Femur (tissue), 1 donor: ENCODE measurements at places on chromosomes 1 and 21.

GRCh38 chr1:155044812-155045657 lies 6.1 kb upstream of the ADAM15 start:
- peak; percentile 82 for DNase-seq

- no peak for DNase-seq
These were observed 504.4 kb upstream of the PLXNA2 start for GRCh38 chr1:208748387-208749165.

DNA sequence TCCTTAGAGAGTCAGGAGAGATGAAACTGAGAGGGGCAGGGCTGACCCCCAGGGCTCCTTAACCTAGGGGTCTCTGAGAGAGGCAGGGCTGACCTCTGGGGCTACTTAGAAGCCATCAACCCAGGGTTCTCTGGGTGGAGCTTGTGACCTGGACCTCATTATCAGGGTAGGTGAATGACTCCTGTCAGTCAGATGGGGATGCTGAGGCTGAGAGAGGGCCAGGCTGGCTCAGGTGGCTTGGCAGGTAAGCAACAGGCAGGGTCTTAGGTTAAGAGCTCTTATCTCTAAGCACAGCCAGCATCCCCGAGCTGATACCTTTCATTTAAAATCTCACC lies 160.9 kb downstream of the PTPRU start:
- no peak for DNase-seq

DNA sequence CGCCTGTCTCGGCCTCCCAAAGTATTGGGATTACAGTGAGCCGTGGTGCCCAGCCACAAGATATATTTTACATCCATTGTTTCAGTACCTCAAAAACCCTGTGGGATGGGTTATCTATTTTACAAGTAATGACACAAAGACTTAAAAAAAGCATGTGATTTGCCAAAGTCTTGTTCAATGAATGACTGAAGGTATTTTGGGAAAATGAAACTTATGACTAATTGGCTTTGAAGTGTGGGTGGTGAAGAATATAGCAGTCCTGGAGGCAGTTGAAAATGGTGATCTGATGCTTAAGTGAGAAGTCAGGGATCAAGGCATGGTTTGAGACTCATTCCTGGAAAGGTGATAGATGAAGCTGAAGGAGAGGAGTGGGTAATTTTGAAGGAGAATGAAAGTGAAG lies 3.0 kb downstream of the SWT1 start:
- DNase-seq = no peak

GRCh38 chr1:152817309-152817708 lies 5.5 kb downstream of the LCE1B start:
- no peak for DNase-seq

DNA sequence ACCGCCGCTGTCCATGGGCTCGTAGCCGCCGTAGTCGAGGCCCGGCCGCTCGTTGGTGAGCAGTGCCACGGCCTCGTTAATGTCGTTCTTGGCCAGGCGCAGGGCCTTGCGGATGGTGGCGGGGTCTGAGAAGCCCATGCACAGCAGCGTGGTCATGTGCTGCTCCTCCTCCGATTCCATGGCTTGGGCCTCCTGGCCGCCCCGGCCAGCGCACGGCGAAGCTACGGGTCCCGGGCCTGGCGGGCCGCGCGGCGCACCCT lies 300 bp downstream of the USP24 start:
- peak; percentile 55 for DNase-seq

GRCh38 chr21:35509001-35509704 lies 460.1 kb upstream of the RUNX1 start:
- DNase-seq = no peak

- DNase-seq = no peak
These were observed 533.3 kb downstream of the PTBP2 start for GRCh38 chr1:97254731-97255463.

GRCh38 chr1:10687251-10687651 lies 109.2 kb downstream of the CASZ1 start:
- DNase-seq = no peak

DNA sequence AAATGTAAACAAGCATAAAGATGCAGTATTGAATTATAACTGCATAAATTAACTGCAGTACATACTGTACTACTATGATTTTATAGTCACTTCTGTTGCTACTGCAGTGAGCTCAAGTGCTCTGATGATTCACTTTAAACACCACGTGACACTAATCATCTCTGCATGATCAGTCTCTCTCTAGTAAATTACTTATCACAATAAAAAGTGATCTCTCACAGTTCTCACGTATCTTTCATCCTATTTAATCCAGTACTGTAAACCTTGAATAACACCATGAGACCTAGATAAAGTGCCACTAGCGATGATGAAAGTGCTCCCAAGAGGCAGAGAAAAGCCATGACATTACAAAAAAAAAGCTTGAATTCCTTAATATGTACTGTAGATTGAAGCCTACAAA lies 1242.0 kb downstream of the AMY1C start:
- DNase-seq = no peak

DNA sequence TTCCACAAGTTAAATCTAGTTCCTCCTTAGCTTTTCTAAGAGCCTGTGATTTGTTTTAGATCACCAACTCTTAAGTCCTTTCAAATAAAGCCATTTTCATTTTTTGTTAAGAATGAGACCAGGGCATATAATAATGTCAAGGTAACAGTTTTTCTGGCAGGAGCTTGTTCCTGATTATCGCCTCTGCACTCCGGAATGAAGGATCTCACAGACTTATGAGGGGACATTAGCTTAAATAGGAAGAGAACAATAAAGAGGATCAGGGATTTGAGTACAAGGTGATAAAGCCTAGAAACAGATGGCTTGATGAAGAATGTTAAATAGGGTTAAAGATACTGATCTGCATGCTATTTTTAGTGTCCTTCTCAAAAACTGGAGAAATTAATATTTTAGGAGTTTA lies 13.6 kb upstream of the OTUD7B start:
- no peak for DNase-seq

GRCh38 chr1:16351456-16351993 lies 755 bp downstream of the FBXO42 start:
- DNase-seq = peak; percentile 42

DNA sequence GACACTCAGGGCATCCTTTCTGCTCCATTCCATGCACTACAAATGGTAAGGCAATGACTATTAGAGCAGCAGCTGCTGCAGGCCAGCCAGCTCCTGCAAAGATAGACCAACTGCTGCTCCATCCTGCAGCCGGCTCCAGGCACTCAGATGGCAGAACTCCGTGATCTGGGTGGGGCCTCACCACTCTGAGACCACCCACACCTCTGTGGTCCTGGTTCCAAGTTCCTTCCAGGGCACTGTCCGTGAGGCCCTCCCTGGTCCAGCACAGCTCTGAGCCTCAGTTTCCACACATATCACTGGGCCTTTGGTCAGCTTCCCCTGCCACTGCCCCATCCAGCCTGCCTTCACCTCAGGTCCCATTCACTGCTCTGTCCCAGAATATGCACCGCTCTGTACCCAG lies 114.7 kb downstream of the DMRTB1 start:
- DNase-seq = peak; percentile 13

DNA sequence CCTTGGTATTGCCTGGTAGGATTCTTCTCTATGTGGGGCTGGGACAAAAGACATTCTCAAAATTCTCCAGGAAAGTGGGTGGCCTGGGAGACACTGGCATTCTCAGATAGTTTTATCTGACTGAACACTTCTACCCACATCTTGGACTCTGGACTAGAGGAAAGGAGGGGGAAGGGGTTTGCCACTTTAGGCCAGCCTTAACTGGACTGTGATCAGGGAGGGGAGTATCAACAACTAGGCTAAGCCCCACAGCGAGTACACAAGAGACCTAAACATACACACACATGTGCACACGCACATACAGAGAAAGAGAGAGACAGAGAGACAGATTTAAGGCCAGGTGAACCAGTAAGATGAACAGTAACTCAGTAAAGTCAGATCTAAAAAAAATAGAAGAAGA lies 1.2 kb upstream of the SEMA6C start:
- no peak for DNase-seq

DNA sequence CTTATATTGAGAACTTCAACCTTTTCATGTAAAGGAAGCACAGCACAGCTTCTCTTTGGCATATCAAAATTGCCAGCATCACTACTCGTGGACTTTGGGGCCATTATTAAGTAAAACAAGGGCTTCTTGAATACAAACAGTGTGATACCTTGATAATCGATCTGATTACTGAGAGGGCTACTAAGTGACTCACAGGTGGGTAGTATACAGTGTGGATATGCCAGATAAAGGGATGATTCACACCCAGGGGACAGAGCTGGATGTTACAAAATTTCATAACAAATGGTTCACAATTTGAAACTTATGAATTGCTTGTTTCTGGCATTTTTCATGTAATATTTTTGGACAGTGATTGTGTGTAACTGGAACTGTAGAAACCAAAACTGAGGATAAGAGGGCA lies 15.4 kb downstream of the HDAC1 start:
- DNase-seq = no peak

DNA sequence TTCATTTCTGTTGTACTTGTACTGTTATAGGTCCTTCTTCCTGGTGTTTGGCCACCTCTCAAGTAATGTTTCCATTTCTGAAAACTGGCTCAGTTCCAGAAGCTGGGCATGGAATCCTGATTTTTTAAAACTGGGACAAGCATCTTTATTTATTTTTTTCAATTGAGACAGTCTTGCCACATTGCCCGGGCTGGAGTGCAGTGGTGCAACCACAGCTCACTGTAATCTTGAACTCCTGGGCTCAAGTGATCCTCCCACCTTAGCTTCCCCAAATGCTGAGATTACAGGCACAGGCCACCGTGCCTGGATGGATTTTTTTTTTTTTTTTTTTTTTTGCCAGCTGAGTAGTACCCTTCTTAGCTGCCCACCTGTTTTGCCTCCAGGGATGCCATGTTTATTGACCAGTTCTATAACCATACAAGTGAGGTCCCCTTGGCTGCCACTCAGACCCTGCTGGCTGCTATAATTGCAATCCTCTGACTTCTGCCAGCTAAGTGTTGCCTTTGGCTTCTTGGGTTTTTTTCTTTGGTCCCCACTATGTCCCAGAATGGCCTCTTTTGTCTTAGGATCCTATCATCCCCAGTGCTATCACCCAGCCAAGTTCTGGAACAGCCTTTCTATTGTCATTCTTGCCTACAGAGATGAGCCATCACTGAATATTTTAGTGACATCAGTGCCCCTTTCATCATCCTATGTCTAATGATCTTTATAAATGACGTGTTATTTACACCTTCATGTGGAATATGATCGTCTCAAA lies 3.9 kb upstream of the DIP2A start:
- no peak for DNase-seq

DNA sequence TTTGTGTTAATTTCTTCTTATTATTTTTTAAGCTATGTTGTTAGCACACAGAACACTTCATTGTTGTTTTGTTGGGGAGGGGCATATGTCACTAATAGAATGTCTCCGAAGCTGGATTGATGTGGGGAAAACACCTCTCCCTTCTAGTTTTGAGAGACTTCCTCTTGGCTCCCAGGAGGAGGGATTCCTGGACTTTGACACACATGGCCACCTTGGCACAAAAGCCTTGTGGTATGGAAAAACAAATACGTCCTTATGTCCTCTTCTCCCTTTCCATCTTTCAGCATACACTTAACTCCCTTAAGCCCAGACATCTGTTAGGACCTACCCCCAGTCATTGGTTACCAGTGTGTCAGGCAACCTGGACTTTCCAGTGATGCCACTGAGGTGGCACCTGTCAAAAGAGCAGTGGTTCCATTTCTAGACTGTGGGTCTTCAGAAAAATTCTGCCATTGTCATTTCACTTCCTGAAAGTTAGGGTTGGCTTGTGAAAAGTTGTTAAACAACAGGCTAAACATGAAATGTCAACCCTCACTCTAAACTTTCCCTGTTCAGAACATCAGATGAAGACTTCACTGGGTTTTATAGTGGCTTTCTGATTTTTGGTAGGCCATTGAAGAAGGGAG lies 12.5 kb upstream of the ABCB10 start:
- DNase-seq = no peak

DNA sequence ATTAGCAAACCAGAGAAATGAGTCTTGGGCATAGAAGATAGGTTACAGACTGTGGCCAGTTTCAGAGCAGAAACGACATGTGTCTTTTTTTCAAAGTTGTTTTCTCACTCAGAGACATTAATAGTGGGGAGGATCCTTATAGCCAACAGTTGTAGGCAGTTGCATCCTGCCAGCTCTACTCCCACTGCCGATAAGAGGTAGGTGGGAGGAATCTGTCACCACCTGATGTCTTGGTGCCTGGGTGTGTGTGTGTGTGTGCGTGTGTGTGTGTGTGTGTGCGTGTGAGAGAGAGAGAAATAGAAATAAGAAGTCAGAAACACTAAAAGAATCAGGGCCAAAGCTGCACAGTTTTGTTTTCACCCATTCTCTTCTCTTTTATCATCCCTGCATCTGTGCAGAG lies 219.5 kb downstream of the ZP4 start:
- DNase-seq = no peak

- DNase-seq = no peak
These were observed 57.1 kb upstream of the C1orf87 start for GRCh38 chr1:60130703-60131102.

DNA sequence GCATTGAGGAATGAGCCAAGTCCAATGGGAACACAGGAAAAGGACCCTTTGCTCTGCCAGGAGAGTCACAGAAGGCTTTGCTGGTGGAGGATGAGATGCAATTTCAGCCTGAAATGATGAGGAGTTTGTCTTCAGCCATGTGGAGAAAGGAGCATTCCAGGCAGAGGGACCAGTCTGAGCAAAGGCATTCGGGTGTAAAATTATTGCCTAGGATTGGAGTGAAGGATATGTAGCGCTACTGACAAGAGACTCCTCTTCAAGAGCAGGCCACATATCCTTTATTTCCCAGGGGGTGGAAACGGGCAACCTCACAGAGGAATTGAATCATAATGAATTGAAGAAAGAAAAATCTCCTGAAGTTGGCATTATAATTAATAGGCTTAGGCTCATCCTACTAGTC lies 1.1 kb upstream of the CSF1 start:
- DNase-seq = no peak

- DNase-seq = no peak
These were observed 56.7 kb downstream of the CAMK2N1 start for GRCh38 chr1:20429296-20429695.

GRCh38 chr1:212450331-212450881 lies 17.7 kb downstream of the NENF start:
- peak; percentile 79 for DNase-seq

GRCh38 chr1:59151387-59151761 lies 145.5 kb upstream of the FGGY start:
- DNase-seq = no peak

DNA sequence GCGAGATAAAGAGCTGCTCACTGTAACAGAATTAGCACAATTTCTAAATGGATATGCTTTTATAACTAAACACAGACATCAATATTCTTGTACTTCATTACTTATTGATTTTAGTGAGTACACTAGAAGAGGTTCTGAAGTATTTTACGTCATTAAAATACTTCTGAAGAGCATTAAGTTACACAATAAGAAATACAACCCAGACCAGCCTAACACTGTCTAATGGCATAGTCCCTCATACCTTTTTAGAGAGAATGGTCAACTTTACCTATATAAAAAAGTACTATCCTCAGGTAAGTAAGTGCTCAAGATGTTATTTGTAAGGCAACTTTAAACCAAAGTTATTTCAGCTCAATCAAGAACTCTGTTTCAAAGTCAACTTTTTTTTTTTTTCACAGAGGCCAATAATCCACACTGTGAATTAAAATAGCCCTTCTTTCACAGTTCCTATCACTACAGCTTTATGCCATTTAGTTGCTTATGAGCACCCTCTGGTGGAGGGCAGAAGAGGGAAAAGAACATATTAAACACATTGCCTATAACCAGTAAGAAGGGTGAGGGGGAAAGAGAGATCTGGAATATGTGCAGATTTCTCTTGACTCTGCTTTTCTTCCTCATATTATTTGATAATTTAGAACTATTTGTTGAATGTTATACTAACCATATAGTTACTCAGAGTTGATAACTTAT lies 182.1 kb upstream of the DMRTA2 start:
- no peak for DNase-seq
